ENCODE measurements at places on chromosomes 6 and 20.

GRCh38 chr6:41936073-41936837 is 5.4 kb downstream of the CCND3 start:
- DNase-seq: peak; percentile 95

DNA sequence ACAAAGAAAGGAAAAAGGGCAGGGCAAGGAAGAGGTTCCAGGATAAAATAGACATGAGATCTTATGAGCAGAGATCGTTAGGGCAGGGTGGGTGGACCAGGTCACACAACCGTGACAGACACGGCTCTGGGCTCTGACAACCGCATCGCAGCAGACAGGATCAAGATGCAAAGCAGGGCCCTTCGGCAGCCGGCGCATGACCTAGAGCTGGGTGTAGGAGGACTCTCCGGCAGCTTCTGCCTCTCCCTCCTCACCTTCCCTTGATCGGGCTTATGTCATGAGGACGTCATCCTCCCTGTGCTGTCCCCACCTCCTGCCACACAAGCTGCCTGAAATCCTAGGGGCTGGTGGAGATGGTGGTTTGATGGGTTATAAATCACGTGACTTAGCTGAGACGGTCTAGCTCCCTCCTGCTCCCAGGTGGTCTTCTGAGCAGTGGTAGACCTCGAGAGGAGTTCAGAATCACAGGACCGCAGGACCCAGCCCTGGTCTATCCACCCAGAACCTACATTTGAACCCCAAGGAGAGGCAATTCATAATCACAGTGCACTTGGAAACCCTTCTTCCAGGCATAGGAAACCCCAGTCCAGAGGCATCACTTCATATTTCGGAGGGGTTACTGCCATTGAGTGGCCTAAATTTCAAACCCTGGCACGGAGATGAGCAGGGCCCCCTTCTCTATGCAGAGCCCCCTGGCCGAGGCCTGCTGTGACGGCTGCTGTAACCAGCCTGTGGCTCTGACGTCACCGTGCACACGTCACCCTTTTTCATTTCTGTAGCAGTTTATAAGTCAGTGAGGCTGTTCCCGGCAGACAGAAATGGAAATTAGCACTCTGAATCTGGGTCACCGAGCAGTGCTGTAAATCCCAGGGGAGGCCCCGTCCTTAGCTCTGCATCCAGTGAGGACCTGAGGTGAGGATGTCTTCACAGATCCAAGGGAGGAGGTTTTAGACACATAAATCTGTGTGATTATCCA is 8.7 kb upstream of the CCR6 start:
- no peak for DNase-seq

DNA sequence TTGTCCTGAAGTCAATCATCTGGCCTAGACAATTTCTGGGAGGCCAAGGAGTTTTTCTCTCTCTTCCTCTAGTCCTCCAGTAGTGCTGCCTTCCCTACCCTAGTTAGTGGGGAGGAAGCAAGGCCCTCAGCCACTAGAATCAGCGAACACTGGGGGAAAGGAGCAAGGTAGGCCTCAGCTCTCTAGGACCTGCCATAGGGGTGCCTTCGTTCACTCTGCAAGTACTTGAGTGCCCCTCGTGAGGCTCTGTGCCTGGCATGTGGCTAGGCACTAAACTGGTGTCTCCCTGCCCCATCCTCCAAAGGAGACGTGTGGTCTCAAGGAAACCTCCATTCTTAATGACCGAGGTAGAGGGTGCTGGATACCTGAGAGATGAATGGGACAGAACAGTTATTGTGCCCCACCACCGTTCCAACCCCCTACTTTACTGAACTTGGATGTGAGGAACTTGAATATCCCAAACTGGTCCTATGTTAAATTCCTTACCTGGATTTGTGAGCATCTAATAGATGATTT is 1.1 kb downstream of the DEF6 start:
- no peak for DNase-seq

- DNase-seq: no peak
Observed at GRCh38 chr6:166860392-166860791, 96.0 kb downstream of the RNASET2 start.

DNA sequence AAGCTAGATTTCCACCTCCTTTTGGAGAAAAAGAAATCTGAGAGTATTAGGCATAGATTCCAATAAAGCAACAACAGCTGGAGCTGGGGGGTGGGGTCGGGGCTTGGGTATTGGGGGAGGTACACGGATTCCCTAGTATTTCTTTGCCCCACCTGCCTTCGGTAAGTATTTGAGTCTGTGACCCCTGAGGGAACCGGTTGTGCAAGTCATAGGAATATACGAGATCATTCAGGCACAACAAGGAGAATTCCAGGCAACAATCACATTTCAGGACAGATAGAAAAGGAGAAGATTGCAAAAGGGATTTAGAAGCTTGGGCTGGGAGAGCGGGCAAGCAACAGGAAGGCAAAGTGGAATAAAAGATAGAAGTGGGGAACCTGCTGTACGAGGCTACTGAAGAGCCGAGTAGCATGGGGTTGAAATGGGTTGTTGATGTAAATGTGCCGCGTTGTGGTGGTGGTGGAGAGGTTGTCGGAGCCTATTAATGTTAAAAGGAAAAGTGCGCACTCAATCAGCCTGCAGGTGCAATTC is 148.9 kb downstream of the BCAS1 start:
- DNase-seq: no peak

- DNase-seq: peak; percentile 41
Observed at GRCh38 chr6:12289365-12289919, 719 bp upstream of the EDN1 start.

- peak; percentile 42 for DNase-seq
Observed at GRCh38 chr6:51842804-51843378, 244.5 kb downstream of the PKHD1 start.

- no peak for DNase-seq
Observed at GRCh38 chr20:34626992-34627391, 49.9 kb downstream of the PIGU start.

DNA sequence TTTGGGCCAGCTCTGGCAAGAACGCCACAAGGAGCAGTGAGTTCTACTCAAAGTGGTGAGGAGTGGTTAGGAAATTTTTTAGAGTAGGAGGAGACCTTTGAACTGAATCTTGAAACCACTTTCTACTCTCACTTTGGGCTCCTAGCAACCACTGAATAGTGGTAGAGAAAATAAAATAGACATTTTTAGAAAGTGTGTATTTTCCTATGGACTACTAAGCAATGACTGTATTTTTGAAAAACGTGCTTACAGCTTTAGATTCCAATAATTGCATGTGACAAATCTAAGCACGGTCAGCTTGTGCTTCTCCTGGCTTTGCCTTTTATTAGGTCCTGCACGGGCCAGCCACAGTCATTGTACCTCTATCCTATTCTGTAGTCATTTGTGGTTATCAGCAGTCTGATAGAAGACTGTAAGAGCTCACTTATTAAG is 8.7 kb upstream of the IFNGR1 start:
- DNase-seq: no peak

DNA sequence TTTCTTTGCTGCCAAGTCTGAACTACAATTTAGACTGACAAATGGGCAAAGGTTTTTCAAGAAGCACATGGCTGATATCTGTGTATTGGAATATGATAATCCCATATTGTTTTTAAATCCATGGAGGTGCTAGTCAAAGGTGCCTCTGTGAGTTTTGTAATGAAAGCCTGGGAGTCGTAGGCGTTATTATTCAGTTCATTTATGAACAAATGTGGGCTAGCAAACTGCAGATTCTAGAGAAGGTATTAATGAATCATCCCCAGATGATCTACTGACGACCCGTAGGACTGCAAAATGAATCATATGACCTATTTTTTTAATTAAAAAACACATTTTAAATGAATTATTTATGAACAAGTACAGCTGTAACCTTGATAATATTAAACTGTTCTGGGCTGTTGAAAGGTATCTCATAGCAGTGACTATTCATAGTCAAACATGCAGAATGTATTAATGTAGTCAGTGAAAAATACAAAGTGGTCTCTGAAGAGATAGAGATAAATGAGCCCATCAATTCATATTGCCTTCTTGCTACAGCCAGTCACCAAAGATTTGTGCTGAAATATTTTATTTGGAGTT is 1317.8 kb upstream of the MAP3K7 start:
- no peak for DNase-seq

GRCh38 chr6:144844596-144844995 is 559.5 kb downstream of the UTRN start:
- no peak for DNase-seq

GRCh38 chr6:49634836-49635218 is 1.8 kb downstream of the RHAG start:
- no peak for DNase-seq

DNA sequence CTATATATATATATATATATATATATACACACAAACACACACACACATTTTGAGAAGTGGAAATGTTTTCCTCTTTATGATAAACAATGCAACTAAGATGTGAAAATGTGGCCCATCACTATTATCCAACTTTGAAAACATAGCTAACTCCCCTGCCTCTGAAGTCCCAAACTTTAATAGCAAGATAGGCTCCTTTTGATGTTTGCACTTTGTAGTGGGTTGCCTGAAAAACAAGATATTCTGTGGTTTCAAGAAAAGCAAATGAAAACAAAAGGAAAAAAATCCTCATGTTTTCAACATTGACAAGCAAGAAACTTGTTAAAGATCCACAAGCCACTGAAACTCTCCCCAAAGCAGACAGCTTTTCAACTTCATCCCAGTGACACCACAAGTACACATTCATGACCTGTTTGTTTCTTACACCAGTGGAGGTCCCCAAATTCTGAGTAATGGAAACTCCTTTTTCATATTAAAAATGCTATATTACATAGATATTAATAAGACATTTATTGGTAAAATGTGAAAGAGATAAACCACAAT is 90.0 kb downstream of the IPCEF1 start:
- no peak for DNase-seq

- no peak for DNase-seq
Observed at GRCh38 chr6:31152781-31153180, 4.8 kb downstream of the CCHCR1 start.

DNA sequence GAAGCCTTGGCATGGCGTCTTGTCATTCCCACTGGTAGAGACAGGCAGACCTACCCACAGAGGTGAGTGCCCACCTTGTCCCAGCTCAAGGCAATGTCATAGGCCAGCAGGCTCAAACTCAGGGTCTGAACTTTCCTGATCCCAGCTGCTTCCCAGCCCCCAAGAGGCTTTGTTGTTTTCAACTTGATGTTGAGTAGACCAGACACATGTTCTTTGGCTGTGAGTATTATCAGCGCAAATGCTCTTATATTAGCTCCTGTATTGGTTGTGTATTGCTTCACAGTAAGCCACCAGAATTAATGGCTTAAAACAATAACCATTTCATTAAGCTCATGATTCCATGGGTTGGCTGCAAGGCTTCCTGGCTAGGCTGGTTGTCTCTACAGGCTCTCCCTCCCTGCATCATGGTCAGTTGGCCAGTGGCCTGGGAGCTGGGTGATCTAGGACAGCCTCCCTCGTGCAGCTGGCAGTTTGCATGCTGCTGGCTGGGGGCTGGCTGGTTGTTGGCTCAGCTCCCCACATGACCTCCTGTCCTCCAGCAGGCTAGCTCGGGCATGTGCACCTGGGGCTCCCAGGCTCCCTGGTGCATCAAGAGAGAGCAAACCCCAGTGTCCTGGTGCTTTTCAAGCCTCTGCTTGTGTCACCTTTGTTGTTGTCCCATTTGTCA is 21.6 kb downstream of the TOX2 start:
- no peak for DNase-seq

DNA sequence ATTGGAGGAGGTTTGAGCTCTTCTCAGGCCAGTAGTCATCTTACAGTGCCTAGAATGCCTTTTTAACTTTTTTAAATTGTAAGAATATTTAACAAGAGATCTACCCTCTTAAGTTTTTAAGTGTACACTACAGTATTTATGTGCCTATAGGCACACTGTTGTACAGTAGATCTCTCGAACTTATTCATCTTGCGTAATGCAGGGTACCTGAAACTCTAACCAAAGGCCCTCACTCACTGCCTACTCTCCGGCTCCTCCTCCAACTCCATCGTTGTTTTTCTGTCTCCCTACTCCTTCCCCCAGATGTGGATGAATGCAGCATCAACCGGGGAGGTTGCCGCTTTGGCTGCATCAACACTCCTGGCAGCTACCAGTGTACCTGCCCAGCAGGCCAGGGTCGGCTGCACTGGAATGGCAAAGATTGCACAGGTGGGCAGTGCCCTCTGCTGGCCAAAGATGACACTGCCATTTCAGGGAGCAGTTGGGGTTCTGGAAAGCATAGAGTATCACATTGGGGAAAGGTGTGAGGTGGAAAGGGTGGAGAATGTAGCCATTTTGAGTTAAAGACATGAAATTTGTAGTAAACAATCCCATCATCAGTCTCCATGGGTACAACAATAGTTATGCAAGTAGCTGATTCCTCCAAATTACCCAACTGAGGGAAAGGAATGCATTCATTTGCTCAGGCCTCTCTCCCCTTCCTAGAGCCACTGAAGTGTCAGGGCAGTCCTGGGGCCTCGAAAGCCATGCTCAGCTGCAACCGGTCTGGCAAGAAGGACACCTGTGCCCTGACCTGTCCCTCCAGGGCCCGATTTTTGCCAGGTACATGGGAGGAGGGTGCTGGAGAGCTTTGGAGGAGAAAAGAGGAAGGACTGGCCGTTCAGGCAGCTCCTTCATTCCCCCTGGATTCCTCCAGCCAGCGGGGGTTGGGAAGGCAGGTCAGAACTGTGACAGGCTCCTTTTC is 18.4 kb upstream of the ZNF76 start:
- peak; percentile 61 for DNase-seq

DNA sequence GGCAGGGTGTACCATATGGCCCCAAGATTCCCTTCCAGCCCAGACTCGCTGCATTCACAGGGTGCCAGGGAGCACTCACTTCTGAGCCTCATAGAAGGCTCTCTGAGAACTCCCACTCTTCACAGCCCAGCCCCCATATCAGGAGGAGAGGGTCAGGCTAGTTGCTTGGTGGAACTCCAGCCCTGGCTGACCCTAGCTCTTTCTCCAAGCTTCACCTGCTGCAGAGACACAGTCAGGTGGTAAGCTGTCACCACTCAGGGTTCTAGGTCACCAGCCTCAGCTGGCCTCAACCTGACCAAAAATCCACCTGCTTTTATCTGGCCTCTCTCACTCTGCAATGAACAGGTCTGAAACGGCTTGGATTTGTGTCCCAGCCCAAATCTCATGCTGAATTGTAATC is 162.7 kb upstream of the MLN start:
- no peak for DNase-seq

- no peak for DNase-seq
Observed at GRCh38 chr6:127177030-127177922, 58.8 kb downstream of the RSPO3 start.

- DNase-seq: no peak
Observed at GRCh38 chr6:41159415-41160082, 3.4 kb downstream of the TREM2 start.

DNA sequence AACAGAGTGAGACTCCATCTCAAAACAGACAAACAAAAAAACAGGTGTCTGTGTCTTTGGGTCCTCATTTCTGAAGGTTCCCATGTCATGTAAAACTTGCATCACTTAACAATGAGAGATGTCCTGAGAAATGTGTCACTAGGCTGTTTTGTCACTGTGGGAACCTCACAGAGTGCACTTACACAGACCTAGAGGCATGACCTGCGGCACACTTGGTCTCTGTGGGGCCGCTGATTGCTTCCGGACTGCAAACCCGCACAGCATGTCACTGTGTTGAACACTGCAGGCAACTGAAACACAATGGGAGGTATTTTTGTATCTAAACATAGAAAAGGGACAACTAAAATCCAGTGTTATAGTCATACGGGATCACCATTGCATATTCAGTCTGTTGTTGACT is 42.3 kb upstream of the TMEM181 start:
- DNase-seq: no peak

All from pons (tissue), 1 donor.